ENCODE measurements at places on chromosomes 7 and 10. TPM values are rescaled to one million over a fixed set of nuclear protein-coding genes. Genes with fewer than 3 reads are reported as not detected.

MEOX2 gene
- total RNA-seq = not detected

FZD1 gene
- 8.3 TPM for total RNA-seq

CASP2 gene
- 5.9 TPM for total RNA-seq

EPDR1 gene
- 32.8 TPM for total RNA-seq

NEUROG3 gene
- total RNA-seq = not detected

NUTM2D gene
- total RNA-seq = 1.2 TPM

SLK gene
- total RNA-seq = 43.1 TPM

SPDYE2B gene
- total RNA-seq = not detected

SPDYE11 gene
- not detected for total RNA-seq

C7orf57 gene
- not detected for total RNA-seq

ASB10 gene
- total RNA-seq = not detected

RADIL gene
- 1.2 TPM for total RNA-seq

PLEKHS1 gene
- total RNA-seq = not detected

HTRA1 gene
- total RNA-seq = 227 TPM

MMP21 gene
- total RNA-seq = not detected

STEAP1 gene
- total RNA-seq = 12.5 TPM

PON1 gene
- not detected for total RNA-seq

TSPAN13 gene
- total RNA-seq = 71.3 TPM

TBX20 gene
- 8.6 TPM for total RNA-seq

HIBADH gene
- total RNA-seq = 55.5 TPM

PRKCQ gene
- total RNA-seq = 0.55 TPM

PDIA4 gene
- 617 TPM for total RNA-seq

EBF3 gene
- not detected for total RNA-seq

CYTH3 gene
- 11.9 TPM for total RNA-seq

CEP55 gene
- total RNA-seq = 23.3 TPM

ATOH7 gene
- not detected for total RNA-seq

IFIT1B gene
- not detected for total RNA-seq

GPR26 gene
- not detected for total RNA-seq

AGR3 gene
- not detected for total RNA-seq

HSPA12A gene
- total RNA-seq = 10.7 TPM

FOXI2 gene
- total RNA-seq = not detected

MKX gene
- total RNA-seq = 2.7 TPM

BRI3 gene
- total RNA-seq = 30.3 TPM

DKK1 gene
- total RNA-seq = 266 TPM

CYP26A1 gene
- not detected for total RNA-seq

MACC1 gene
- total RNA-seq = 0.05 TPM

MMD2 gene
- total RNA-seq = not detected

CALHM1 gene
- total RNA-seq = not detected

SPDYE6 gene
- total RNA-seq = not detected

OR6V1 gene
- total RNA-seq = not detected

PNLIPRP2 gene
- not detected for total RNA-seq

TAS2R5 gene
- 1.2 TPM for total RNA-seq

ITGB8 gene
- 12.6 TPM for total RNA-seq

OR6B1 gene
- total RNA-seq = not detected

ATP5F1C gene
- total RNA-seq = 187 TPM

PNLIPRP3 gene
- total RNA-seq = not detected

SH2D4B gene
- total RNA-seq = not detected

TMEM196 gene
- not detected for total RNA-seq

DBF4 gene
- 6.8 TPM for total RNA-seq

SLC18A3 gene
- total RNA-seq = not detected

PLXNA4 gene
- total RNA-seq = 6.5 TPM

CCL24 gene
- total RNA-seq = not detected

Measured in smooth muscle cell of the umbilical artery (primary cell).